Esophagus muscularis mucosa (tissue), 4 donors: ENCODE measurements at places on chromosomes 16 and 17. TPM values are rescaled to one million over a fixed set of nuclear protein-coding genes. Genes with fewer than 3 reads are reported as not detected.

The SNX20 gene
- total RNA-seq, result 5.0 TPM

The AOC3 gene
- 242 TPM for total RNA-seq

GRCh38 chr17:43655693-43656255 lies 5.9 kb downstream of the MEOX1 start:
- no peak for DNase-seq
- no peak overlapping the region for H3K4me3 ChIP-seq
- H3K27ac ChIP-seq, result no peak overlapping the region
- no peaks in the 10 kb centered on the region for H3K36me3 ChIP-seq

GRCh38 chr17:66426397-66427033 lies 124.1 kb downstream of the PRKCA start:
- no peaks in the 10 kb centered on the region for H3K27me3 ChIP-seq
- no peaks in the 10 kb centered on the region for H3K36me3 ChIP-seq
- peaks cover 60% of the 10 kb centered on the region for H3K4me1 ChIP-seq
- H3K4me3 ChIP-seq, result no peak overlapping the region

GRCh38 chr17:75163074-75163473 lies 8.8 kb upstream of the JPT1 start:
- H3K4me1 ChIP-seq, result no peaks in the 10 kb centered on the region
- no peak overlapping the region for H3K27ac ChIP-seq
- H3K27me3 ChIP-seq, result no peaks in the 10 kb centered on the region
- H3K4me3 ChIP-seq, result no peak overlapping the region
